ENCODE measurements at places on chromosomes 2 and 18.

DNA sequence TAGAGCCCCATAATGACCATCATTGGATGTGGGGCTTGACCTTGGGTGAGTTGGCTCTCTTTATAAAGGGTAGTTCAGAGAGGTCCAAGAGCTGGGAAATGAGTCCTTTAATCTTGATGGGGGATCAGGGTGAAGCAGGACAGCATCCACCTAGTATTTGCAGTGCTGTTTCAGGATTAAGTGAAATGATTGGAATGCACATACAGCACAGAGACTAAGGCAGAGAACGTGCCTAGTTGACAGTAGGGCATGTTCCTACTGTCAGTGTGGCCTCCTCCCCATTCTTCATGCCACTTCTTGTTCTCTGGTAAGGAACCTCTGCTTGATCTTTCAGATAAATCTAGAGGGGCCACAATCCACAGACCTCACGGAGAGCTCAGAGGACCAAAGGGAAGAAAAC lies 78.9 kb downstream of the TRIM43 start:
- DNase-seq, result no peak

- no peak for DNase-seq
Measured at GRCh38 chr2:68653034-68653433, 9.7 kb downstream of the PROKR1 start.

- DNase-seq, result no peak
Measured at GRCh38 chr18:37667836-37668235, 102.2 kb upstream of the CELF4 start.

GRCh38 chr2:184006998-184007397 lies 591.3 kb upstream of the ZNF804A start:
- no peak for DNase-seq

GRCh38 chr2:227829337-227829736 lies 15.7 kb downstream of the CCL20 start:
- no peak for DNase-seq

DNA sequence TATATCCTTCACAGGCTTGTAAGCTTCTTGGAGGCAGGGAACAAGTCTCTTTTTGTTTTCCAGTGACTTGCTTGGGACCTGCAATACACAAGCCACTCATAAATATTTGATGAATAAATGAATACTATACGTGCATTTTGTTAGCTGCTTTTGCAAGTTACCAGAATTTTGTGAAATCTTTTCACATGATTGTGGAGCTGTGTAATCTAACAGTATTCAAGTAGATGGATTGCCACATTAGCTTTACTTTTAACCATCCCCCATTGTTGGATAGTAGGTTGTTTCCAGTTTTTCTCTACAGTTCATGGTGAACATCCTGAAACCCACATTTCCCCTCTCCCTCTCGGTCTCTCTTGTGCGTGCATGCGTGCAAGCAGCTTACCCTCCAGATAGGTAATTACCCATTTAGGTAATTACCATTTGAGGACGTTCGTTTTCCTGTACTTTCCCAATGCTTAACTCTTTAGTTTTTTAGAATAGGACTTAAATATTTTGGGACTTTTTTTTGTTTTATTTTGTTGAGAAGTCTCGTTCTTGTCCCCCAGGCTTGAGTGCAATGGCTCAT lies 12.5 kb downstream of the ZNF407 start:
- no peak for DNase-seq

GRCh38 chr2:45750001-45750400 lies 98.5 kb downstream of the PRKCE start:
- no peak for DNase-seq

DNA sequence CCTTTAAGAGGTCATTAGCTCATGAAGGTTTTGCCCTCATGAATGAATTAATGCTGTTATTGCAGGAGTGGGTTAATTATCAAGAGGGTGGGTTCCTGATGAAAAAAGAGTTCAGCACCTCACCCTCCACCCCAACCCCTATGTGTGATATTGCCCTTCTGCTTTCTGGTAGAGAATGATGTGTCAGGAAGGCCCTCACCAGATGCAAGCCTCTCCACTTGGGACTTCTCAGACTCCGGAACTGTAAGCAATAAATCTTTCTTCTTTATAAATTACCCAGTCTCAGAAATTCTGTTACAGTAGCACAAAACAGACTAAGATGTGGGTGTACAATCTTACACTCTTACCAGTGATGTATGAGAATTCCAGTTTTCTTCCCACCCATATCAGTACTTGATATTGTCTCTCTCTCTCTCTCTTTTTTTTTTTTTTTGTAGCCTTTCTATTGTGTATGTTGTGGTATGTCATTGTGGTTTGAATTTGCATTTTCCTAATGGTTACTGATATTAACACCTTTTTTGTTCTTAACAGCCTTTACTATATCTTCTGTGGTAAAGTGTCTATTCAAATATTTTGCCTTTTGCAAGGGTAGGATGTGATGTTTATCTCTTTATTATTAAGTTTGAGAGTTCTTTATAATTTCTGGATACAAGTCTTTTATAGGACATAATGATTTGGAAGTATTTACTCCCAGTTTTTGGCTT lies 10.4 kb upstream of the MAP2 start:
- no peak for DNase-seq

- no peak for DNase-seq
Measured at GRCh38 chr2:72931280-72931910, 14.1 kb downstream of the EMX1 start.

DNA sequence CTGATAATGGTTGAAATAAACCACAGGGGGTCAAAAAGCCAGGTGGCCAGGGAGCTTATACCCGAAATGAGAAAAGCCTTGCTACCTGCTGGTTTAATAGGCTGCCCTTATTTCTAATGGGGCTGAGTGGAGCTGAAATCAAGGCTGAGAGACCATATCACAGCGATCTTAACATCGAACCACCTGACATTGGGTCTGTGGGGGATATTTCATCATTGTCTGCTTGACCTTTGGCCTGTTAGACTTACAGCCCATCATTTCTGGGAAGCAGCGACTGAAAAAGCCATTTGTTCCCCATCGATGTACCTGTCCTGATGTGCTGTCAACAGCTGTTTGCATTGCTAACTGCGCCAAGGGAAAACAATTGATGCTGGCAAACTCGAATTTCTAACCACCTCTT lies 199.7 kb upstream of the SLC14A2 start:
- DNase-seq, result no peak

DNA sequence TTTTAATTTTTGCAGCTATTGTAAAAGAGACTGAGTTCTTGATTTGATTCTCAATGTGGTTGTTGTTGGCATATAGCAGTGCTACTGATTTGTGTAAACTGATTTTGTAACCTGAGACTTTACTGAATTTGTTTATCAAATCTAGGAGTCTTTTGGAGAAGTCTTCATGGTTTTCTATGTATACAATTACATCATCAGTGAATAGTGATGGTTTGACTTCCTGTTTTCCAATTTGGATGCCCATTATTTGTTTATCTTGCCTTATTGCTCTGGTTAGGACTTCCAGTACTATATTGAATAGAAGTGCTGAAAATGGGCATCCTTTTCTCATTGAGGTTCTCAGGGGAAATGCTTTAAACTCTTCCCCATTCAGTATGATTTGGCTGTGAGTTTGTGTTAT lies 99.7 kb downstream of the GULP1 start:
- DNase-seq, result no peak

GRCh38 chr2:147076634-147077033 lies 768.2 kb upstream of the ACVR2A start:
- no peak for DNase-seq

DNA sequence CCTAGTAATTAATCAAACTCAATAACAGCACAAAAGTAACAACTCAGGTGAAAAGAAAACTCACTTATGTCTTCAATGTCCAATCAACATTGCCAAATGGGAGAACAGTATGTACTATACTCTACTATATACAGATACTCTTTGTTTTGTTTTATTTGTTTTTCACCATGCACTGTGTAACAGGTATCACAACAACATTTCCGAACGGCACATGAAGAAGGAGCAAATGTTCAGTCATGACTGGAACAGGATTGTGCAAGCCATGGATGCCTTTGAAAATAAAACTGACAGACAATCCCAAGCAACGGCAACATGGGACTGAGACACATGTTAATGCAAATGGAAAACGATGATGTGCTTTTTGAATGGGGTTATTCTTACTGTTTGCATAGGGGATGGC lies 334.9 kb upstream of the THUMPD2 start:
- DNase-seq, result no peak

GRCh38 chr2:70641263-70641784 lies 87.7 kb upstream of the TGFA start:
- DNase-seq, result no peak

- DNase-seq, result no peak
Measured at GRCh38 chr2:70300771-70301343, 1.0 kb downstream of the FAM136A start.

DNA sequence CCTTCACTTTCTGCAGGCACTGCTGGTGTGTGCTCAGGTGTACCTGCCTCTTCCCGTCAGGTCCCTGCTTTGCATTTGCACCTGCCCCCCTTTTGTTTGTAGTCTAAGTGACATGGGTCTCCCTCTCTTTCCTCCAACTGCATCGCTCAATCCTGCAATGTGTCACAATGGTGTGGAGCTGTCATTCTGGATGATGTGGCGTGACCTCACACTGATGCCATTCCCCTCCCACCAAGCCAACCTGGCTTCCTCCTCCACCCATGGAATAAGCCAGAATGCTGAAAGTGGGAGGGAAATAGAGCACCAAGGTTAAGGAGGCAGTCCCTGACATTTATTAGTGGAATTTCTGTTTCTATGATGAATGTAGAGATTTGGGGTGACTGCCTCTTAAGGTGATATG lies 156.7 kb downstream of the ZBTB7C start:
- no peak for DNase-seq

- no peak for DNase-seq
Measured at GRCh38 chr2:151727593-151728552, 6.4 kb downstream of the NEB start.

DNA sequence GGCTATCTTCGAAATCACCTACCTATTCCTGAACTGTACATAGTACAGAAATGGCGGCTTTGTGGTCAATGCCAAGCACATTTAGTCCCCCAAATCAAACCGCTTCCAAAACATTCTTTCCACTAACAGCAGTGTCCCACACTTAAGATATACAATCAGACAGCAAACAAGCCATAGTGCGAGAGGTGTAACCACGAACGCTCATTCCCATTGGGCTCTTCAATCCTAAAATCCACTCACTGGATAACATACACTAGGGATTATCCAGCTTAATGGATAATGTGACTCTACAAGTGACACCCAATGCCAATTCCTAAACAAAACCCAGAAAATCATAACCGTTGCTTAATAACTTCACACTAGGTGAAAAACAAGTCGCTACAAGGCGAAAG lies 2.0 kb downstream of the XPO1 start:
- no peak for DNase-seq

DNA sequence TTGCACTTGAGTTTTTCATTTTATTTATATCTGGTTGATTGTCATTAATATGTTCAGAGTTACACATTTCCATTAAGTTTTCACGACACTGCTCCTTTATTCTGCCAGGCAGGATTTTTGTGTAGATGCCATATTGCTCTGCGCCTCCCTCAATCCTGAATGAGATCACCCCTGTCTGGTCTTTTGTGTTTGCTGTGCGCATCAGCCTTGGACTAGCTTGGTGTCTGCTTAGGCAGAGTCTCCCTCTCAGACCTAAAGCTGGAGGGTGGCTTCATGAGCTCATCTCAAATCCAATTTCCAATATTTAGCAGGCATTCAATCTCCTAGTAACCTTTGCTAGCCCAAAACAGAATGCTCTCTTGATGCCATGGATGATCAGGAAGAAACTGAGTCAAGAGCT lies 137.4 kb downstream of the SMAD7 start:
- no peak for DNase-seq

DNA sequence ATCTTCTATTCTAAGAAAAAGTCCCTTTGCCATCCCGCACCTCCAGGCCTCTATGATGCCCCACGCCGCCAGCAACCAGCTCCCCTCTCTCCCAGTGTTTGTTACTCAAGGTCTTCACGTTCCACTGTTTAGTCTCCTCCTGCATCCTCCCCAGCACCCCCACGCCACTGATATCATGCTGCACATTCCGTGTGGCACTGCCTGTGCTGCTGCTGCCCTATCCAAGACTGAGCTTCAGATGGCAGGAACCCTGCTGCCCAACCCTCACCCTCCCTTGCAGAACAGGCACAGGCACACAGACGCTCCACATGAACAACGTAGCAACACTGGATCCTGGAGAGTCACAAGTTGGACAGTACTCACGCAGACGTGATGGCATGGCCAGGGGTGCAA lies 35.3 kb downstream of the MYO5B start:
- DNase-seq, result no peak

DNA sequence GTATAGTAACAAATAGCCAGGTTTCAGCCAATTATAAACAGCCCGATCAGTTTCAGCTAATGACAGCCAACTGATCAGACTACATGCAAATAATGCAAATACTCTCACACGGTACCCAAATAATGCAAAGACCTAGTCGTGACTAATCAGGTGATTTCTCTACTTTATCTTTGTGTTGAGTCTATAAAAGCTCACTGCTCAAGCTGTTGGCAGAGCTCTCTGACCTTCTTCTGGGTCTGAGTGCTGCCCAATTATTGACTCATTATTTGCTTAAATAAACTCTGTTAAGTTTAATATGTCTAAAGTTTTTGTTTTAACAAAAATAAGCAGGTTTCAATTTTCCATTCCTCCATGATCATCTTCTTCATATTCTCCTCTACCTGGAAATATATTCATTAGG lies 1971.7 kb downstream of the SUCLG1 start:
- DNase-seq, result no peak

GRCh38 chr2:21030983-21031968 lies 12.6 kb downstream of the APOB start:
- DNase-seq, result no peak

GRCh38 chr2:46825231-46825938 lies 90.2 kb downstream of the MCFD2 start:
- DNase-seq, result no peak

- no peak for DNase-seq
Measured at GRCh38 chr2:108459441-108459840, 10.4 kb downstream of the GCC2 start.

DNA sequence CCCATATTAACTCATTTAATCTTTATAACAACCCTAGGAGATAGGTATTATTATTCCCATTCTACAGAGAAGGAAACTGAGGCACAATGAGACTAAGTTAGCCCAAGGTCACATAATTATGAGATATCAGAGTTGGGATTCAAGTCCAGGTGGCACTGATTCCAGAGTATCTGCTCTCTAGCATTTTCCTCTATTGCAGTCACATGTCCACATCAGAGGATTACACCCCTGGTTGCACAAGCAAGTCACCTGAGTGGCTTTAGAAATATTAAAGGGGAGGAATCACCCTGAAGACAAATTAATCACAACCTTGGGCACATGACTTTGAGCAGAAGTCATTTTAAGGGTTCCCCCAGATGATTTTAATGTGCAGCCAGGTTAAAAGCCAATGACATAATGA lies 23.8 kb downstream of the SRD5A2 start:
- no peak for DNase-seq

DNA sequence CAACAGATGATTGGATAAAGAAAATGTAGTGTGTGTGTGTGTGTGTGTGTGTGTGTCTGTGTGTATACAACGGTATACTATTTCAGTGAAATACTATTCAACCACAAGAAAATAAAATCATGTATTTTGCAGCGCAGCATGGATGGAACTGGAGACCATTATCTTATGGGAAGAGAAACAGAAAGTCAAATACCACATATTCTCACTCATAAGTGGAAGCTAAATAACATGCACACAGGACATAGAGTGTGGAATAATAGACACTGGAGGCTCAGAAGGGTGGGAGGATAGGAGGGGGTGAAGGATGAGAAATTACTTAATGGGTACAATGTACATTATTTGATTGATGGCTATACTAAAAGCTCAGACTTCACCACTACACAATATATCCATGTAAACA lies 609.1 kb upstream of the SLC39A10 start:
- no peak for DNase-seq

GRCh38 chr2:7930800-7931635 lies 750.8 kb upstream of the ID2 start:
- DNase-seq, result no peak

Data from SK-N-MC (cell line).